ENCODE measurements at places on chromosomes 2 and 18.
A peak's percentile ranks its signal among the peaks of the same experiment; 100 is the strongest.

DNA sequence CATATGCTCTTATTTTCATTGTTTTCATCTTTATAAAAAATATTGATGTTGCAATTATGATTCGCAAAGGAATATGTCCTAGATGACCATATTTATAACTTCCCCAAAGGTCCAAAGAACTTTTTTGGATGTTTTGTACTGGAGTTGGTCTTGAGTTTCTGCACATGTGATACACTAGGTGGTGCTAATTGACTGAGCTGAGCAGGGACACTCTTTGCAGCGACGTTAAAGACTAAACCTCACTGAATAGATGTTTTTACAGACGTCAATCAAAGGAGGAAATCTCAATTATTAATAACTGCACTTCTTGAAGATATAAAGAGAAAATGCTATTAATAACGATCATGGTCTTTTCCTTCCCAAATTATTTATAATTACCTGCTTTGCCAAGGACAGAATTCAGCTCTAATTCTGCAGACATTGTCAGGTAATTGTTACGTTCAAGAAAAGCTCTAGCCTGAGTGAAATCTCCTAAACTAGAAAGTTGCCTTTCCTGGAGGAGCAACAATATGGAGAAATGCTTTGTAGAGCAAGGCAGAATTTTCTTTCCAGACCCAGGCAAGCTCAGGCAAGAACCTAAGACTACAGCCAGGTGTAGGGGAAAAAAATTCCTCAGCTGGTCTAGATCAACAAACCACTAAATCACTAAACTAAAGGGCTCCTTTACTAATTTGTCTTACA is 119.3 kb upstream of the RBBP8 start:
- DNase-seq = peak; percentile 52

DNA sequence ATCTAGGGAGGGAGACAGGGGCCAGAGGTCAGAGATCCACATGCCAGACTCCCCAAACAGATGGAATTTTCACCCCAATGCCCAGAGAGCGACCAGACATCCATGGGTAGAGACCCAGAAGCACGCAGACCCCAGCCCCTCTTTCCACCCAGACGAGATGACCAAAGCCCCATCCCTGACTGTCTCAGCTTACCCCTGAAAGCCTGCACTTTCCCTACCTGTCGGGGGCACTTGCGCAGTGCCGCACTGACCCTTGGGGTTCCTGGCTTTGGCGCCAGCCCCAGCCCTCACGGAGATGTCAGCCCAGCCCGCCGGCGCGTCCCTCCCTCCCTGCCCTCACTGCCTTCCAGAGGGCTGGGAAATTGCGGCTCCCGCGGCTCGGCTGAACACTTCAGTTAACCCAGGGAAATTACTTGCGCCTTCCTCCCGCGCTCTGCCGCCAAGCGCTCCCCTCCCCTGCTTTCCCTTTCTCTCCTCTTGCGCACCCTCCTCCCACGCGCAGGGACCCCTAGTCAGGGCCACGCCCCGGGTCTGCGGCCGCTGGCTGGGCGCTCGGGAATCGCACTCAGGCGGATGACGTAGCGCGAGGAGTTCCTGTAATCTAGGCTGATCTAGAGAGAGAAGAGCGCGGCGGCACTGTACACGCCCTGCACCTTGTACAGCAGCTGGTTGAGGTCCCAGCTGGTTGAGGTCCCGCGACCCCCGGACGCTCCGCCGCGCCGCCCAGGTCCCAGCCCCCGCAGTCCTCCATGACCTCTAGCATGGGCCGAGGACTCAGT is 12.0 kb downstream of the ALPG start:
- DNase-seq = peak; percentile 39

DNA sequence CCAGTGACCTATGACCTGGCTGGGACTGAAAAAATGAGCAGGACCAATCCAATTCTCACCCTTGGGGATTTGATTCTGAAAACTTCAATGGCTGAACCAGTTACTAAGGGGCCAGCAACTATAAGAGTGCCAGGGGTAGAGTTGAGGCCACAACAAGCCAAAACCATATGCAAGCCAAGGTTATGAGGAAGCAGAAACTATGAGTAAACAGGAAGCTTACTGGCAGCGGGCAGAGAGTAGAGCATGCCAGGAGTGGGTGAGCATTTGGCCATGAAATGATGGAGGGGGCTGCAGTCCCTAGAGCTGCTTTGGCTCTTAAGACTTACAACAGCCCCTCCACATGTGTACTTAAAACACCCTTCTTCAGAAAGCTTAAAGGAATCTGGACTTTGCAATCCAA is 82.4 kb downstream of the RBMS1 start:
- peak; percentile 70 for DNase-seq

DNA sequence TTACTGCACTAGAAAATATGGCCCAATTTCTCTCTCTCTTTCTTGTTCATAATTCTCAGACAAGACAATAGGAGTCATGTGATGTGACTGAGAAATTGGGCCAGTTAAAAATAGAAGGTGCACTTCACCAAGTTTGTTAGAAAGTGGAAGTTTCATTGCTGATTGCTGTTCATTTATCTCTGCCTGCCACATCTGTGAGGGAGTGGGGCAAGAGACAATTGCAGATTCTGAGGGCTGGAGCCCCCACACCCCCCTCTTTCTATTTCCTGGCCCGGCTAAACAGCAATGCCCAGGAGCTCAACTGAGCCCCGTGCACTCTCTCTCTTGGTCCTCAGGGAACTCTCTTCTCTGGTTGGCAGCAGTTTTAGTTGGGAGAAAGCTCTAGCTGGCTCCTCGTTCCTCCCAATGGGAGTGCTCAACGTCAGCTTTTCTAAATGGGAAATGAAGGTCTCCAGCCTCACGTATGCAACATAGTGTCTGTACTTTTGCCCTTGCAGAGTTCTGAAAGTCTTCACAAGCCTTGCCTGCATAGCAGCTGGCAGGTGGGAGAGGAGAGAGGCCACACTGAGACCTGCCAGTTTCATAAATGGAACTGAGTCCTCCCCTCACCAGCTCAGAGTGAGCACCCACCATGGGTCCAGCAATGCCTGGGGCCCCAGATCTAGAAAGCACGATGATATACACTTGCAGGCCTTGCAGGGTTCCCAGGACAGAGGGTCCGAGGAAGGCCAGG is 115.7 kb downstream of the MYCN start:
- no peak for DNase-seq
